ENCODE measurements at places on chromosomes 7 and 10.

- DNase-seq, result no peak
Observed at GRCh38 chr7:134729895-134730294, 49.5 kb upstream of the CALD1 start.

GRCh38 chr10:120005207-120006201 lies 113.0 kb downstream of the SEC23IP start:
- DNase-seq, result no peak

GRCh38 chr10:75008952-75009351 lies 102.5 kb upstream of the SAMD8 start:
- no peak for DNase-seq

- no peak for DNase-seq
Observed at GRCh38 chr7:113394856-113395255, 276.5 kb upstream of the SMIM30 start.

DNA sequence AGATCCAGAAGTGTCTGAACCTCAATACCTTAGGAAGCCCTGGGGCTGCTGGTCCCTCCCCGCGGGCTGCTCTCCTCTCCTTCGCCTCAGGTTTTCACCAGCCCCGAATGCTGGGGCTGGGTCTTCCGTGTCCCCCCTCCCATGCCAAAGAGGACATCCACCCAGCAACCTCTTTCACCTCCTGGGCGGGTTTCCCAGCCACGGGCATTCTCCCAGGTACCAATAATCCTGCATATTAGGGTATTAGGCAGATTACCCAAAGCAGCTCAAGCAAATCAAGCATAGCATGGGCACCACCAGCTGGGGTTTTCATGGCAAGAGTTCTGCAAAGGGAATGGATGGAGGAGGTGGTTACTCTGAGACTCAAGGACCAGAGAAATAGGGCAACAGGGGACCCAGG lies 224.4 kb downstream of the KCNMA1 start:
- no peak for DNase-seq

GRCh38 chr10:82850191-82850590 lies 975.2 kb downstream of the NRG3 start:
- DNase-seq, result no peak

GRCh38 chr10:42809676-42810075 lies 27.1 kb downstream of the BMS1 start:
- DNase-seq, result no peak

DNA sequence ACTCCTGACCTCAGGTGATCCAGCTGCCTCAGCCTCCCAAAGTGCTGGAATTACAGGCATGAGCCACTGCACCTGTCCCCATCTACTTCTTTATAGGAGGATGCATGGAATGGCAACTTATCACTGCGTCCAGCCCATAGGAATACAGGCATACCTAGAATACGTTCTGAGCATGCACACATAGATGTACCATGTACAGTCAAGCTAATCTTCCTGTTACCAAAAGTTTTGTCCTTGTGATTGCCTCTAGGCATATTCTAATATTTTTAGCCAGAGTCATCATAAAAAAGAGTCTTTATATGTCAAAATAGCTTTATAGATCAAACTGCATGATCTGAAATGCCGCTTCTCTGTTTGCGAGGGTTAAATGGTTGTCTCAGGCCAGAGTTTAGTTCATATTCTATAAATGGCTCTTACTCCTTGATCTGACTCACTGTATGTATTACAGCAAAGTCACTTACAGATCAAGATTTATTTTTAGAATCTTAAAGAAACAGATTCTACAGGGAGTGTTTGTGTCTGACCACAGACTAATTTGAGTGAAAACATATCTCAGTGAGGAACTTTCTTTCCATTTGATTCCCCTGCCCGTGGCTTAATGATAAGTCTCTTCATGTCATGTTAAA lies 210.9 kb downstream of the CREB5 start:
- DNase-seq, result no peak

GRCh38 chr10:51832652-51833383 lies 133.4 kb upstream of the CSTF2T start:
- DNase-seq, result no peak

- DNase-seq, result no peak
Observed at GRCh38 chr7:49425277-49425818, 348.1 kb upstream of the VWC2 start.

DNA sequence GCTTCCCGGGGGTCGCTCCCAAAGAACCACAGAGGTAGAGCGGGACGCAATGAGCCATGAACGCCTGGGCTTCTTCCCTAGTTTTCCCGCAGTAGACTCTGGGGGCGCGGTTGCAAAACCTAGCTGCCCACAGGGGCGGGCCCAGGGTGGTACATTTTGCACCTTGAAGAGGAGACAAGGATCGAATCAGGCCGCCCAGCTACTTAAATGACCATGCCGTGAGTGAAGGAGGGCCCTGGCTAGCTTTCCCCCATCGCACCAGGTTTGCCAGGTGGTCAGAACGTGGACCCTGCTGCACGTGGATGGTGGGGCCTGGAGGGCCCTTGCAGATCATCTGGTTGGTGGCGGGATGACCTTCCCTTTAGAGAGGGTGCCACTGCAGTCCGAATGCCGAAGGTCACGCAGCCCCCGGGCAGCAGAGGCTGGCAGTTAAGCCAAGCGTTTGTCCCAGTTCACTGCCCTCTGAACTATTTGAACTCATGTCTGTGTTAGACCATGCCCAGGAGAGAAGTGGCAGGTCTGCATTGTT lies 604 bp upstream of the SHTN1 start:
- no peak for DNase-seq

DNA sequence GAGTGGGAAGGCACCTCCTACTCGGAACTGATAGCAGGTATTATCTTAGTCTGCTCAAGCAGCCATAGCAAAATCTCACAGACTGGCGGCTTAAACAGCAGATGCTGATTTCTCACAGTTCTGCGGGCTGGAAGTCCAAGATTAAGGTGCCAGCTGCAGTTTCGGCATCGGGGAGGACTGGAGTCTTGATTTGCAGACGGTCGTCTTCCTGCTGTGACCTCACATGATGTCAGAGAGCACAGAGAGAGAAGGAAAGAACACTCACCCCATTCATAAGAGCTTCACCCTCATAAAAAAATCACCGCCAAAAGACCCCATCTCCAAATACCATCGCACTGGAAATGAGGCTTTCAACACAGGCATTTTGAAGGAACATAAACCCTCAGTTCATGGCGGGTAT lies 216.5 kb upstream of the PITRM1 start:
- DNase-seq, result no peak

- DNase-seq, result no peak
Observed at GRCh38 chr10:132677473-132678227, 108.3 kb downstream of the NKX6-2 start.

DNA sequence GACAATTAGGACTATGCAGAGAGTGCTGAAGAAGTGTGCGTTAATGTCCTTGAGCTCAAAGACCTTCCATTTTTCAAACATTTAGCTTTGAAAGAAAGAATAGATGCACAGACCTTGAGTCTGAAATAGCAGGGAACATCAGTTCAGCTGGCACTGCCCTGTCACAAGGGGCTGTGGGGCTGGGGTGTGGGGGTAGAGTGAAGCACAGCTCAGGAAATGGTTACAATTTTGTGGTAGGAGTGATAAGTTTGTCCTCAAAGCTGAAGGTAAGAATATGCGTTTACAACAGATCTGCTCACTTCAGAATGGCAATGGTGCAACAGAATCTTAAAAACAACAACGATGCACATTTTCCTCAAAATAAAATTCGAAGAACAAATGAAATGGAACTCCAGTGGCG lies 33.6 kb downstream of the SMKR1 start:
- DNase-seq, result no peak

GRCh38 chr10:92813979-92814378 lies 34.3 kb upstream of the EXOC6 start:
- no peak for DNase-seq

- DNase-seq, result no peak
Observed at GRCh38 chr10:13492493-13493180, 36.2 kb downstream of the BEND7 start.

- DNase-seq, result no peak
Observed at GRCh38 chr7:157483971-157484410, 147.2 kb downstream of the DNAJB6 start.

DNA sequence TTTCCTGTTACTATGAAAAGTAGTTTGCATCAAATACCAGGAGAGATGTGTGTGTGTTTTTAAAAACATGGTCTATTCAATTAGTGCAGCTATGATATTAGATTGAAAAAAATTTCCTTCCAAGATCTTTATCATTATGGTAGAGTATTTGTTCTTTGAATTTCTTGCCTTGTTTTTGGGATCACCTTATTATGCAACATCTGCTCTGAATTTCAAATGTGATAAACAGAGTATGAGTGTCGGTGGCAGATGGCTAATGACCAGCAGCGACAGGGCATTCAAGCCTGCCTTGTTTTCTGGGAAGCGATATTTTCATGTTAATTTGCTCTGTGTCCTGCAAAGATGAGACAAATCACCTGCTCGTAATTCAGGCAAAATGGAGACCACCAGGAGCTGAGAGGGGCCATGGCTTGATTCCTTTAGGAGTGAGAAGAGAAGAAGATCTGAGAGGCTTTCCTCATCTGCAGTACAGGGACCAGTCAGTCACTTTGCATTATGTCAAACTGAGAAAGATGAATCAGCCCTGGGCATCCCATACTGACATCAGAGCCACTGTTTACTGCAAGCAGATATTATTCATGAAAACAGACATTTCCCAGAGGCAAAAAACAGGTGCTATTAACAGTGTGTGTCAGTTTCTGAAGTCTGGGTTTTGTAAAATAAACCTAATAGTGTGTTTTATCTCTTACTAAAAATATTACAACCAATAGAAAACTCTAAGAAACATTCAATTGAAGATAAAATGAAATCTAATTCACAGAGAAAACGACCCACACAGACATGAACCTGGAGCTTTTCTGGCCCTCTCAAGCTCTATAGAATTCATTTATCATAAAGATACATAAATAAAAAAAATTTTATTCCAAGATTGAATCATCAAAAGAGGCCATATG lies 67.6 kb downstream of the CDK6 start:
- DNase-seq, result no peak

DNA sequence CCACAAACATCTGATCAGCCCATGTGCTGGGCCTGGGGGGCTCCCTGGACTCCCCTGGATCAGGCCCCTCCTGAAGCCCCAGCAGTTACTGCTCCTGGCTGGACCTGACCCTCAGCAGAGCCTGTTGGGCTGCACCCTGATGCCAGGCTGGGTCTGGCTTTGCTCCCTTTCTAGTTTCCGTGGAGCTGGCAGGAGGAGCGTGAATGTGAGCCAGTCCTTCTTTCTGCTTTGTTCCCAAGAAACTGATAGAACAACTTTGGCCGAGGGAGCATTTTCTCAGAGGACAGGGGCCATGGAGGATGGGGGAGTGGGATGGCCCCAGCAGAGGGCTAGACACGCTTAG lies 128.2 kb downstream of the NEURL1 start:
- no peak for DNase-seq

DNA sequence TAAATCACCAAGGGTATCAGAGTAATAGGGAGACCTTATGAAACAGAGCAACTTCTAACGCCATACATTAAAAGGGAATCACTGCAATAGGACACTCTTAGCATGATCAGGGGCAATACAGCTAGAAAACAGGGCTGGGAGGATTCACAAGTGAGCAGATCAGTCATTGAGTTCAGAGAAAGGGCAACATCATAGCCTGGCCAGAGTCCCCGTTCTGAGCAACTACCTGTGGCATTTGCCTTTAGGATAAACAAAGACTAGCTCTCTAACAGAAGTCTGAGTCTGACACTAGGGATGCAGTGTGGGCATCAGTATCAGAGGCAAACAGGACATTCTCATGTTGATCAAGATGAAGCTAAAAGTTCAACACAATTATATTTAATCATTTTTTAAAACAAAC lies 297.9 kb downstream of the DGKB start:
- no peak for DNase-seq

GRCh38 chr10:8365935-8366911 lies 311.7 kb downstream of the GATA3 start:
- no peak for DNase-seq

DNA sequence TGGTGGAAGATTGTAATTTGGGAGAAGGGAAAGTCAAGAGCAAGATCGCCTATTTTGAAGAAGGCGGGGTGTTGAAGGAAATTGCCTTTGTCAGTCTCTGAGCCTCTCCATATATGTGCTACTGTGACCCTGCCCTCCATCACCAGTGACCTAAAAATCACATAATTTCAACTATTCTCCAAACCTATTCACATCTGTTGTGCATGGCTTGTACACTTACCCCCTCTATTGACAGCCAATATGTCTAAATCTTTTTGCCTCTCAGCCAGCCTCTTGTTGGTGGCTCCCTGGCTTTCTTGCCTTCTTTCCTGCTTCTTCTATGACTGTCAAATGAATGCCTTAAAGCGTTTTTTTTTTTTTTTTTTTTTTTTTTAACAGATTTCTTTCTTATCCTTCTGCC lies 295.6 kb downstream of the AUTS2 start:
- peak; percentile 22 for DNase-seq

- DNase-seq, result no peak
Observed at GRCh38 chr7:39720586-39720985, 97.2 kb downstream of the RALA start.

DNA sequence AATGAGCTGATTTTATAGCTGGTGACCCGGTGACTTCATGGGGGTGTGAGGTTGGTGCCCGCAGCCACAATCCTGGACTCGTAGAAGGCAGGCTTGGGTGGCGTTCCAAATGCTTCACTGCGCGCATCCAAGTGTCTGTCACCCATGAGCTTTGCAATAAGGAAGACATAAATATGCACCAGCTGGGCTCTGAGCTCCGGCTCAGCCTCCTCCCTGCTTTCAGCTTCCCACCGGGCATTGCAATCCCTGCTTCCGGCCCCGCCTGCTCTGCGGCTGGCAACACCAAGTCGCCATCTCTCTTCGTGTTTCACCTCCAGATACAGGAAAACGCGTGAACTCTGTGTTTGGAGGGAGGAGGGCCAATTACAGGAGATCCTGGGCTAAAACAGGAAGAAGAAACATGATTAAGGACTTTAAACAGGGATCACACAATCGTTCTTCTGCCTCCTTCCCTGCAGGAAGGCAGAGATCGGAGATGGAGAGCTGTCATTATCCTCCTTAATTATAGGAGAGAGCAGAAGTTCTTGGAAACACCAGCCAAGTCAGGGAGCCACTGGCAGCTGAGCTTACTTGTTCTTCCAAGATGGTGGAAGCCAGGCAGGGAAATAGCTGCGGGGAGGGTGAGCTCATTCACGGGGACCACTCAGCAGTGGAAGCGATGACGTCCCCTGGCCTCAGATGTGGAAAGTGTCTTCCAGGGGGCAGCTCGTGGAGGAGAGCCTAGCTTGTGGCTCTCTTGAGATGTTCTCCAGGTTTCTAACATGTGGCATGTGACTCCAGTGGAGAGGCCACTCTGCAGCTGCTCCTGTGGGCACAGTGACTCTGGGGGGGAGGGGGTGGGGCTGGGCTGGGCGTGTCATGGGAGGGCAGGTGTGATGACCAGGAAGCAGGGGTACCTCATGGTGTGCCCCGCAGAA lies 134.9 kb downstream of the CAMK1D start:
- DNase-seq, result no peak

GRCh38 chr7:22563032-22563501 lies 63.1 kb upstream of the STEAP1B start:
- DNase-seq, result no peak

DNA sequence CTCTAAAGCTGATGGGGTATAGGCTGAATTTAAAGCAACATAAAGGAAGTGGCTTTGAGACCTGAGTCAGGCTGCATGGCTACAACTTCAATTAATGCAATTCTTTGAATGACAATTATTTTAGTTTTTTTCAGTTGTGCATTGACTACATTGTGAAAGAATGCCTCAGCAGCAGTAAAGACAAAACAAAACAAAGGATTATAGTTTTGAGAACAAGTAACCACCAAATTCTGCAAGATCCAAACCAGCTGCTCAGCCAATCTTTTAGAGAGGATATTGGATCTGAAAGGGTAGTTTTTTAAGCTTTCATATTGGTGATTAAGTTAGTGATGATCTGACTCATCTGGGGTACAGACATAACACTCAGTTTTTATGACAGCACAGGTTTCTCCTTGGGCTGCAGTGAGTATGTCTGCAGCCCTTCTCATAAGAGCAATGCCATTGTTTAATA lies 40.6 kb upstream of the ABCA13 start:
- DNase-seq, result no peak
